ENCODE measurements at places on chromosomes 3 and 15.
A peak's percentile ranks its signal among the peaks of the same experiment; 100 is the strongest.

DNA sequence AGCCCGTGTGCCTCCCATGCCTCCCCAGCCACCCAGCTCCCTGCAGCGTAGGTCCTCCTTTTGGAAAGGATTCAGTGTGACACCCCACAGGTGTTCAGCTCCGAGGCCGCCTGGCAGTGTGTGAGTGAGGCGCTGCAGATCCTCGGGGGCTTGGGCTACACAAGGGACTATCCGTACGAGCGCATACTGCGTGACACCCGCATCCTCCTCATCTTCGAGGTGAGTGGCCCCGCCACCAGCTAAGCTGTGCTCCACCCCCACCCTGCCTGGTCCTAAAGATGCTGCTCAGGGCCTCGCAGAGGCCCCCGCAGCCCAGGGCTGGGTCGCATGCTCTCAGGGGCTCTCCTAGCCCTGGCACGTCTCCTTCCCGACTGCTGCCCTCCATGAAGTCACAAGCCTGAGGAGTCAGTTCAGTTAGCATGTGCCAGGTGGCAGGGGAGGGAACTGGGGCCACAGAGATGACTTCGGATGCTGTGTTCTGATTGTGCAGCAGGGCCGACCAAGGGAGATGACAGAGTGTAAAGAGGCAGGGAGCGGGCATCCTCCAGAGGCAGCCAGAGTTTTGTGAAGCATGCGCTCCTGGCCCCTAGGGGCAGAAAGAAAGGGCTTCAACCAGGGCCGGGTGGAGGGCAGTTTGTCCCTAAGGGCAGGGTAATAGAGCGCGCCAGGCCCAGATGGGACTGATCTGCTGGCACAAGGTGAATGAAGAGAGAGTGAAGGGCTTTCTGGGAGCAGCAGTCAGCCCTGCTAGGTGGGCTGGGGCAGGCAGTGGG lies 26.8 kb downstream of the ACAD9 start:
- no peak for DNase-seq

GRCh38 chr3:171950373-171950772 lies 89.0 kb upstream of the FNDC3B start:
- DNase-seq, result peak; percentile 8

GRCh38 chr3:194357681-194358080 lies 6.6 kb upstream of the CPN2 start:
- DNase-seq, result no peak

DNA sequence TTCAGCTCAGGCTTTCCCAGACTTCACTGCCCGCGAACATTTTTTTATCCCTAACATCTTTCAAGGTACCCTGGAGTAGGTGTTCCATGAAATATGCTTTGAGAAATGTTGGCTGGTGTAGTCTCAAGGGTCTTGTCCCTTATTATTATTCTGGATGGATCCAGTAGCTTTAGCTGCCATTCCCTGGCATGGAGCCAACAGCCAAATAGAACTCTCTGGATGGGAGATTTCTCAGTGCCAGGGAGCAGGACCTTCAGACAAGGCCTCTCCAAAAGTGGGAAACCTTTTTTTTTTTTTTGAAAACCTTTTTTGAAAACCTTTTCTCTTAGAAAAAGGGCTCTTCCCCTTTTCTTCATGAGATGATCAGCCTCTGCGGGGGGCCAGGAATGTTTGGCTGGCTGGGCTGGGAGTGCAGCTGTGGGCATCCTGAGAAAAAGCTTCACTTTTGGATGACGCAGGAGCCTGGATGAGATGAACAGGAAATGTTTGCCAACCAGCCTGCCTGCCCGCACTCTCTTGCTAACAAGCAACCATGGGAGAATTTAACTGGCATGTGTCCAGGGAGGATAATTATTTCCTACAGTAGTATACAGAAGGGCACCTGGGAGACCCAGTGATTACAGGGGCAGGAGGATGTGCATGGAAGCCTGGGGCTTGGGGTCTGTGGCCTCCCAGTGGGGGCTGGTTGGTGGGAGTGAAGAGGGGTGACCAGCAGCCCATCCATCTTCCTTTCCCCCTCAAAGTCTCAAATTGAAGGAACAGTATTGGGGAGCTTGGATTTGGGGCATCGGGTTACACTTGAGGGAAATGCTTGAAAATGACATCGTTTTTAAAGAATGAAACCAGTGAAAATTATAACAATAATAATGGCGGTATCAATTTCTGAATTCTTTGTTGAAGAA lies 109.1 kb upstream of the LRIG1 start:
- DNase-seq, result peak; percentile 79

DNA sequence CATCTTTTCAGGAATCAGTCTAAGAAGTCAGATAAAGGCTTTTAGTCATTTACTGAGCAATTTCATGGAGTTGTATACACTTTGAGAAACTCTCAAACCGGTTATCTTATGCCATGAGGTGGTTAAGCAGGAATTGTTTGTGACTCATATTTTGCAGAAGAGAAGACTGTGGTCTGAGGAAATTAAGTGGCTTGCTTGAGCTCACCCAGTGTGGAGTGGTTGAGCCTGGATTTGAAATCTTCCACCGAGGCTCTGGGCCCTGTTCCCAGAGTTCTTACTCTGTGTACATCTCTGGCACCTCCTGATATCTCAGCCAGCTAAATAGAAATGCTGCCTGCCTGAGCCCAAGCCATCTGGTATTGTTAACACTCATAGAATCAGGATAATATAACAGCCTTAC lies 37.8 kb upstream of the BCL6 start:
- DNase-seq, result peak; percentile 68

DNA sequence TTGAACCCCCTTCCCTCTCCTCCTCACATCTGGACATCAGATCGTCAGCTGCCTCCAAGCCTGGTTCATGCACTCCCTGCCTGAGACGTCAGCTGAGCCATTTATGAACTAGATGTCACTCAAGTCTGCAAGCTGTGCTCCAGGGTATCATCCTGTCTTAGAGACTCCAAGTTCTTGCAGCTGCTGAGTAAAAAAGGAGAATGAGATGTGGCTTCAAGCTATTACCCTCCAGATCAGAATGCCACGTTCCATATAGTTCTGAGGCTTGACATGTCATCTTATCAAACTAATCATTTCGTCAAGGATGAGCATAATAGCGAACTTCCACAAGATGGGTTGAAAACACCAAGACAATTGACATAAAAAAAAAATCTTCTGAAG lies 766.3 kb downstream of the TBL1XR1 start:
- no peak for DNase-seq

GRCh38 chr3:159273608-159274007 lies 471.8 kb downstream of the MFSD1 start:
- peak; percentile 31 for DNase-seq

DNA sequence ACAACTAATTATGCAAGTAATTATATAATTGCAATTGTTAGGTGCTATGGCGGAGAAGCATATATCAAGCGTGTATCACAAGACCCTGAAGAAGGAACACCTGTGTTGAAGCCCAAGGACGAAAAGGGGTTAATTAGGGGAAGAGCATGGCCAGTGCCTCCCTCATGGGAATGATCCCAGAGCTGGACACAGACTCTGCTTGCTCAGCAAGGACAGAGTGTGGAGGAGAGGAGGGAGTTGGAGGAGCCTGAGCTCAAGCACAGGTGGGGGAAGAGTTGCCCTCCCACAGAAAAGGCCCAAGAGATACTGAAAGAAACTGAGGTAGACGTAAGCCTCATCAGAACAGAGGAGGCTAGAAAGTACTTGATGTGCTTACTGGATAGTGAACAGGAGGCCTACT lies 423.7 kb downstream of the EPHB1 start:
- no peak for DNase-seq

DNA sequence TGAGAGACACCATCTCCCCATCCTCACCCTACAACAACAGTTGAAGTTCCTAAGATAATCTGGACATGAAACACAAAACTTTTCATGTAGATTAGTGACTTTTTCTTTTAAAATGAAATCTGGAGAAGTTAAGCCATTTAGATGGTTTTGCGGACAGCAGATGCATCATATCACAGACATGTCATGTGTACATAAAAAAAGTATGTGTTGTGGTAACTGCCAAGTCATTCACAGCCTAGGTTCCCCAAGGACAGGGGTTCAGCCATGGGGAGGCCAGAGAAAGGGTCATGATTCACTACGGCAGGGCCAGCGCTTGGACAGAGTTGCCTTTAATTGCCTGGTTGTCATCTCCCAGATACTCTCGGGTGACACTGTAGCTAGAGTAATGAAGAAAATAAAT lies 163.2 kb downstream of the PDZRN3 start:
- no peak for DNase-seq

DNA sequence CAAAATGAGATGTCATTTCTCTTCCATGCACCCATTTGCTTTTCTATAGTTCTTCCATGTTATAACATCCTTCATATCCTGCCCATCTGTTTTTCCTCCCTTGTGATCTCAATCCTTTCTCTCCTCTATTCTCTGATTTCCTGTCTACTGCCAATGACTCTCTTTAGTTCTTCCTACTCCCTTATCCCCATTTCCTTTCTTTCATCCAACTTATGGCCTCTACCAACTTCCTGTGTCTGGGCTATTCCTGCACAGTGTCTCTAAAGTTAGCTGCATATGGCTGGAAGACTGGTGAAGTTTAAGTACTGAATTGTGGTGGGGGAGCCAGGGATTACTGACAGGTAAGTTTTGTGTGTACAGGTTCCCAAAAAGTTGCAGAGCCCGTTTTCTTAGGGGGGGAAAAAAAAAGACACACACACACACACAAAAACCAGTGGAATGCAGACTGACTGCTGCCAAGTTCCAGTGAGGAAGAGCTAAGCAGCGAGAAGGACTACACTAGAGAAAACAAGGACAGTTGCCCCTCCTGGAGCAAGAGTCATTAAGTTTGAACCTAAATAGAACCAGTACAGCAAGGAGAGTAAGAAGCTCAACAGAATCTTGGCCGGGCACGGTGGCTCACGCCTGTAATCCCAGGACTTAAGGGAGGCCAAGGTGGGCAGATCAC lies 28.8 kb downstream of the XRN1 start:
- DNase-seq, result no peak

DNA sequence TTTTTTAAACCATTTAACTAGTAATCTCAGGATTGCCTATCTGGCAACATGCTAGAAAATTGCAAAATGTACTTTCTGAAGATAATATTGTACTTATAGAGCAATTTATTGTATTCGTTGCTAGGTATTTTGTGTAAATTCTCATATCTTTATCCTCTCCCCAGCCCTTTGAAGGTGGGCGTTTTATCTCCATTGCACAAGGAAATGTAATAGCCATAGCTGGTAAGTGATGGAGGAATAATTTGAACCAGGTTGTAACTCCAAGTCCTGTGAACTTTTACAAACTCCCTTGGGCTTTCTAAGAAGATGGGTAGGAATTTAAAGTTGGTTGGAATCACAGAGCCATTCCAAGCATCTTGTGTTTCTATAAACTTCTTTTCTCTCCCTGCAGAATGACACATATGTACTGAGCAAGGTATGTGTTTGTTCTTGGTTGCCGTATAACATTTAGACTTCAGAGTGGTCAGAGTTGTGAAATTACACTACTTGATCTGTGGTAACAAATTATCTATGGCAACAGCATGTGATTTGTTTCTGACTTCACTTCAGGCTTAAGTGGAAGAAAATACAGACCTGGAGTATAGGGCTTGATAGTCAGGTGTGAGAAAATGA lies 170.9 kb downstream of the AKAP13 start:
- no peak for DNase-seq

GRCh38 chr3:50567386-50568167 lies at the start of gene C3orf18:
Gene C3orf18, minus strand, starts transcription at chr3:50567747. Its CDS starts 2,048 bp downstream, at chr3:50565699.
- DNase-seq, result peak; percentile 23

DNA sequence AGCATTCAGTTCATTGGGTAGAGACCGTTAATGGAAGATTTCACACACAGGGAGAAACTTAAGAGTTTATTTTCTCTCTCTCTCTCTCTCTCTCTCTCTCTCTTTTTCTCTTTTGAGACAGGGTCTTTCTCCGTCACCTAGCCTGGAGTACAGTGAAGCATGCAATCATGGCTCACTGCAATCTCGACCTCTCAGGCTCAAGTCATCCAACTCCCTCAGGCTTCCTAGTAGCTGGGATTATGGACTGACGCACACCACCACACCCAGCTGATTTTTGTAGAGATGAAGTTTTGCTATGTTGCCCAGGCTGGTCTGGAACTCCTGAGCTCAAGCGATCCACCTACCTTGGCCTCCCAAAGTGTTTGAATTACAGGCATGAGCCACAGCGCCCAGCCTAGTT lies 1.6 kb downstream of the WDR72 start:
- peak; percentile 48 for DNase-seq

- DNase-seq, result peak; percentile 71
Observed at GRCh38 chr15:97234851-97235610, 725.5 kb upstream of the ARRDC4 start.

- DNase-seq, result no peak
Observed at GRCh38 chr3:148343416-148343815, 354.3 kb upstream of the AGTR1 start.

- no peak for DNase-seq
Observed at GRCh38 chr15:99997112-99997651, 263.9 kb upstream of the LYSMD4 start.

DNA sequence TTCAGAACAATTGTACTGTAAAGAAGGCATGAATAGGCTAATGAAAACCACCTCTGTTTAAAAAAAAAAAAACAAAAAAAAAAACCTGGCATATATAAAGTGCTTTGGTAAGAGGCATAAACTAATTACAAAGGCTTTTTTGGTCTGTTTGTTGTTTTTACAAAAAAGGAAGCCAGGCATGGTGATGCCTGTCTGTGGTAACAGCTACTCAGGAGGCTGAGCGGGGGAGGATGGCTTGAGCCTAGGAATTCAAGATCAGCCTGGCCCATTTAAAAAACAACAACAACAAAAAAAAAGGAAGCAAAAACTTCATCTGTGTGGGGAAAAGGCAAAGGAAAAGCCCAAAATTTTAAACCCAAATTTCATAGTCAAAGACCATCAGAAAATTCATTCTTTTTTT lies 47.0 kb downstream of the OSBPL10 start:
- DNase-seq, result peak; percentile 43

- no peak for DNase-seq
Observed at GRCh38 chr15:65651831-65652749, 30.4 kb downstream of the SLC24A1 start.

DNA sequence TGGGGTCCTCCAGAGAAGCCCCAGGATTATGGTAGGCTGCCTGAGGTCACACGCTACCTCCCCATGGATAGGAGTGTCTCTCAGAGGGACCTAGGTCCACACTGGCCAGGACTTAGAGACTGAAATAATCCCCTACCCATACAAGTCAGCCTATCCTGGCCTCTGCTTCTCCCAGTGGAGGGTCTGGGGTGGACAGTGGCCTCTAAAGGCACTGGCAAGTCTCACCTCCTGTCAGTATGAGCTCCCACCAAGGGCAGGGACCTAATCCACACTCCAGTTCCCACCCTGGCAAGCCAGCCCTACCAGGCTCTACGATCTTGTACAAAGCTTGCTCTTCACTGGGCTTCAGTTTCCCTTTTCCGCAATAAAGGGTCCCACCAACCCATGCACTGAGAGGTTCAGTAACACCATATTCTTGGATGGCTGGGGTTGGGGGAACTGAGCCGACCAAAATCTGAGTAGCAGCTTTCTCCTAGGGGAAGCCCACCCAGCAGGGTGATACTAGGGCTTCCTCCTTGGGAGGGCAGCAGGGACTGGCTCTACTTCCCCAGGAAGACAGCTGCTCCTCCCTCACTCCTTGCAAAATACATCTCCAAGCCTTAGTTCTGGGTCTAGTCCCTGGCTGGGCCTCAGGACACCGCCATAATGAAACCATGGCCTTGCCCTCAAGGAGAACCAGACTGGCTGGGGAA lies 2.4 kb downstream of the CISH start:
- no peak for DNase-seq
